Activated T-helper 2 cell treated with anti-CD3 and anti-CD28 coated beads, Interferon-gamma antibody, Interleukin-2, Interleukin-4, amounts not matched to agents 10 μg/mL and 5 μg/mL and 100 μg/mL, durations not matched to agents 14 hours and 24 hours and 36 hours (primary cell): ENCODE measurements at places on chromosomes 1 and 21. TPM values are rescaled to one million over a fixed set of nuclear protein-coding genes. Genes with fewer than 3 reads are reported as not detected.

- DNase-seq = peak; percentile 40
Observed at GRCh38 chr21:44792702-44793591, 8.7 kb downstream of the UBE2G2 start.

GRCh38 chr1:203649551-203649998, 22.9 kb downstream of the ATP2B4 start:
- peak; percentile 19 for DNase-seq

- DNase-seq = no peak
Observed at GRCh38 chr1:208240662-208241355, 3.4 kb downstream of the PLXNA2 start.

GRCh38 chr1:111219557-111220286, 7.8 kb upstream of the CHI3L2 start:
- no peak for DNase-seq

GRCh38 chr1:162660574-162660973, 28.3 kb downstream of the DDR2 start:
- DNase-seq = no peak

DNA sequence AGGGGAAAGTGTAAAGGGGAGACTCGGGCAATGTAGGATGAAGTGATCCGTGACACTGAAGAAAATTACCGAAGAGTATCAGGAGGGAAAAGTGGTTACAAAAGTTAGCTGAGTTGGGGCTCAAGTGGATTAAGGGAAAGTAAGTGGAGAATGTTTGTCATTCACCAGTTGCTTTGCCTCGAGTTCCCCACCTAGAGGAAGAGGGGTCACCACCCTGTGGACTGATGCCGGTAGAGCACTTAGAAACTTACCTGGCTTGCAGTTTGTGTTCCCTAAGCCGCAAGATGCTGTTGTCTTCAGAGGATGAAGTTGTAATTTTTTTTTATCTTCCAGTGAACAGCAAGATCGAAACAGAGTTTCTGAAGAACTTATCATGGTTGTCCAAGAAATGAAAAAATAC, 1.0 kb downstream of the PER3 start:
- no peak for DNase-seq

DNA sequence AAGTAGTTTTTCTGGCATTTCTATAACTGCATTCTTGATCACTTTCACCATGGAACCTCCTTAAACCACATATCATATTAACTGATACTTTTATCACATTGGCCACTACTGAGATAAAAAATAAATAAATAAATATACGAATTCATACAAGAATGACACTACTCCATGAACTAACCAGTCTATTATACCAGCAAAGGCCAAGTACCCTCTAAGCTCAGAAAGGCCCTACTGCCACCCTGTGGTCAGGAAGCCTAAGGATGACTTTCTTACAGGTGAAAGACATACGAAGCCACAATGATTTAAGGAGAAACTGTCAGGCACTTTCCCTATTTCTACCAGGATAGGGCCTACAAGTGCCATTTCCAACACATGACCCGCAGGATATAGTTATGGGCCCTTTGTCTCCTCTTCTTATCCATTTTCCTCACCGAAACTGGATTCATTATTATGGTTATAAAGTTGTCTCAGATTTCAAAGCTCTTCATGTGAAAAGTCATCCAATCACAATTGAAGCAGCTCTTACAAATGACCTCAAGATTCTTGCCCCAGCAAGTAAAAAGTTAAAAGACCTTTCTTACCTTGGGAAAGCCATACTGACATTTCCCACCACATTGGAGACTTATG, 23.9 kb downstream of the DNAJC8 start:
- peak; percentile 44 for DNase-seq

DNA sequence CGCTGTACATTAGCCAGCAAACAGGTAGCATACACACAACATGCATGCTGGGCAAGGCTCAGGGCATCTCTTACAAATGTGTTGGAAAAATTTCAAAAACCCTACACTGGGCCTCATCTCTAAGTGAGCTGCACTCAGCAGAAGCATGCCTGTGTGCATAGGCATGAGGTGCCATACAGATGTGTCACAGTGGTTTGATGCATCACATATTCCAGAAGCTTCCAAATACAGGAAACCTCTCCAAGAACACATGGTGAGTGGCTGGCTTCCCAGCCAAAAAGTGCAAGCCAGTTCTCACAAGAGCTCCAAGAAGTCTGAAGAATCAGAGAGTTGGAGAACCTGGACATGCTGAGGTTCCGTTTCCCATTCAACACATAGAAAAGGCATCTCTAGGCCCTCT, 58.3 kb downstream of the CD46 start:
- no peak for DNase-seq

ERO1B gene
- total RNA-seq = 2.4 and 3.2 TPM in 2 replicates

OR2L2 gene
- total RNA-seq = 0.05 and 0.11 TPM in 2 replicates

ATAD3C gene
- total RNA-seq = 0.53 and 0.62 TPM in 2 replicates
